ENCODE measurements at places on chromosomes 3 and 15.

DNA sequence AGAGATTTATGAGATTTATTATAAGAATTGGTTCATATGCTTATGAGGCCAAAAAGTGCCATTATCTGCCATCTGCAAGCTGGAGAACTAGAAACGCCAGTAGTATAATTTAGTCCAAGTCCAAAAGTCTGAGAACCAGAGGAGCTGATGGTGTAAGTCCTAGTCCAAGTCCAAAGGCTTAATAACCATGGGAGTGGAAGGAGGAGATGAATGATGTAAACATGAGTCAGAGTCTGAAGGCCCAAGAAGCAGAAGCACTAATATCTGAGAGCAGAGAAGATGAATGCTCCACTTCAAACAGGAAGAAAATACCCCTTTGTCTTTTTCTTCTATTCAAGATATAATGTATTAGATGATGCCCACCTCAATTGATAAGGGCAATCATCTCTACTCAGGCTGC, 185.7 kb downstream of the CGGBP1 start:
- no peak for DNase-seq

DNA sequence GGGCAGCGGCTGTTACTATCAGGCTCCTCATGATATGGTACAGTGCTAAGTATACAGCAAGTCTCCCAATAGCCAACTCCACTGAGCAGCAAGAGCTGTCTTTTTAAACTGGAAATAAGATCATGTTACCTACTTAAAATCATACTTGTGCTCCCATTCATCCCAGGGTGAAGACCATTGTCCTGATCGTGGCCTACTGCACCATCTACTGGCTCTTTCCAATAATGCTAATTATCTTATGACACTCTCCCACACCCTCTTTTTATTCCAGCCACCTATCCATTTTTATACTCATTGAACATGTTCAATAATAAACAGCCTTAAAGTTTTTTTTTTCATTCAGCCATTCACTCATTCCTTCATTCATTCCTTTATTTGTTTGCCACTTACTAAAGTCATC, 117.7 kb downstream of the GBE1 start:
- no peak for DNase-seq

DNA sequence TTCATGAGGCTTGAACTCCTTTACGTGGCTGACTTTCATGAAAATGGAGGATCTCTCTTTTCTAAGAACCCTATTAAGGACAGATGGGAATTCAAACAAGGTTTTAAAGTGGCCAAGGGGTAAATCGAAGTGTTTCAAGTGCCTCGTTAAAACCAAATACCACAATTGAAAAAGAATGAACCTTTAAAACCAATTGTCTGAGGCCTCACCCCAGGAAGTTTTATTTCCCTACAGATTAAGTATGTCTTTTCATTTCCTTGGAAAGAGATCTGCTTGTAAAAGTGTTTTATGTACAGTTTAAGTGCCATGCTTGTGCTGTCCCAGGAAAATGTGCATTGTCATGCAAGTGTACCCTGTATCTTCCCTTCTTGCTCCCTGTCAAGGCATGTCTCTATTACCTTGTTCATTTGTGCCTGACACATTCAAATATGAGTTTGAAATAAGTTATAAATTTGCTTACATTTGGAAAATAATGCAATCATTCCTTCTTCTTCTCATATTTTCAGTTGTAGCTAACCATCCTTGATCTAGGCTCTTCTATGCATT, 138.7 kb downstream of the ZPLD1 start:
- DNase-seq, result no peak

DNA sequence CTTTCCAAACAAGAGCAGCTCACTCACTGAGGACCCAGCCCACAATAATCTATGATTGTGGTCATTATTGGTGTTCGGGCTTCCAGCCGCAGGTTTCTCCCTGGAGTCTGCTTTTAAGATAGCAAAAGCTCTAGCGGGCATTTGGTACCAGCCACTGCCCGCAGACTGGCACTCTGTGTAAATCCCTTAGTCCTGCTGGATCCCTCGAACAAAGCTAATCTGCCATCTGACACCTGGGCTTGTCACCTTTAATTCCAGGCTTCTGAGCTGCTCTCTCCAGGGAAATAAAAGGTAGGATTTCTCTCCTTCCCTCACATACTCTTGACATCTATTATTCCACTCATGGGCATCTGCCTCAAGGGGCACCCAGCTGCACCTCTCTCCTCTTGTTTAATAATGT, 158.7 kb downstream of the PDCD6IP start:
- DNase-seq, result no peak

GRCh38 chr15:77804210-77804609, 171.5 kb upstream of the LINGO1 start:
- no peak for DNase-seq

DNA sequence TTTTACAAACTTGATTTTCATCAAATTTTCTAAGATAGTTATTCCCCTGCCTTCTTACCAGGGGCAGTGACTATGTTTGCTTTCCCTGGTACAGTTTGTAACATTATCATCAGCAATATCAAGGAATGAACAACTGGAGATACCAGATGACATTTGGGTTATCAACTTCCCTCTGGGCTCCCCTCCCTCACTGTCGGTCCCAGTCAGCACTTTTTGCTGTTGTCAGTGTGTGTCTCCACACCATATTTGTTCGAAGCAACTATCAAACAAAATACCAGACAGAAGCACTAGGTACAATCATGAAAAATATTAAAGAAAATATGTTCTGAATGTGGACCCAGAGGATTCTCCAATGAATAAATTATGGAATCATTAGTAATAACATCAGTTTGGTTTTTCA, 75.3 kb downstream of the PLOD2 start:
- DNase-seq, result no peak

DNA sequence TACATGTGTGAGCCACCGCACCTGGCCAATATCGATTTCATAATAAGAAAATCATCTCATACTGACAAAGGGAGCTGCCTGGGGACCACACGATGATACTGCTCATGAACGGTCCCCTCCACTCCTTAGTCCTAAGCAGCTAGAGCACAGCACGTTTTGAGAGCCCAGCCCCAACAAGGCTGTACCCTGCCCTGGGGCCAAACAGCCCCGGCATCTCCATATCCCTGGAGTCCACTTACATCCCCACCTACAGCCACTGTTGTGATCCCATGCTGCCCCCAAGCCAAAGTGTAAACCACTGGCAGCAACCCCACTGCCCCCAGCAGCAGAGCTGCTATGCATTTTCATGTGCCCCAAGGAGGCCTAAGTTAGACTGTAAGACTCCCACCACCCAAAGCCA, 52.8 kb downstream of the ADAM10 start:
- DNase-seq, result no peak

- DNase-seq, result no peak
Measured at GRCh38 chr15:96457841-96458240, 127.3 kb downstream of the NR2F2 start.

DNA sequence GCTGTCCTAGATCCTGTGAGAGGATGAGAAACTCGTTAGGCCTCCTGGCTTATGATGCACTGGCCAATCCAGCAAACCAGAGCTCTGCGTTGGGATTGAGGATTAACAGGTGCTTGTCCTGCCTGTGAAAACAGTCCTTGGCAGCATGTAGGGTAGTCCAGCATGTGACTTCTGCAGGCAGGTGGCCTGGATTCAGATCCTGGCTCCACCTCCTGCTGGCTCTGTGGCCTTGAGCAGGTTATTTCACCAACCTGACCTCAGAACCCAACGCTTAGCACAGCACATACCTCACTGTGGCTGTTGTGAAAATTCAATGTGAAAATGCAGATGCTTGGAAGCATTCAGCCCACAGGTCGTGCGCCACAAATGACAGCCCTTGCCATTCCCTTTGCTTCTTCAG, 33.6 kb downstream of the PLA2G4D start:
- DNase-seq, result no peak

- no peak for DNase-seq
Measured at GRCh38 chr3:195249858-195250464, 21.0 kb downstream of the XXYLT1 start.

DNA sequence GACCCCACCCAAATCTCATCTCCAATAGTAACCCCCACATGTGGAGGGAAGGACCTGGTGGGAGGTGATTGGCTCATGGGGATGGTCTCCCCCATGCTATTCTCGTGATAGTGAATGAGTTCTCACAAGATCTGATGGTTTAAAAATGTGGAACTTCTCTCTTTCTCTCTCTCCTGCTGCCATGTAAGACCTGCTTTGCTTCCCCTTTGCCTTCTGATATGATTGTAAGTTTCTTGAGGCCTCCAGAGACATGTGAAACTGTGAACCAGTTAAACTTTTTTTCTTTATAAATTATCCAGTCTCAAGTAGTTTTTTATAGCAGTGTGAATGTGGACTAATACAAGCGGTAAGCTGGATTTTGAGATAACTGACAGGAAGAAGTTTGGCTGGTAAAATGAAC, 60.3 kb upstream of the MBNL1 start:
- no peak for DNase-seq

- DNase-seq, result no peak
Measured at GRCh38 chr15:85316244-85316934, 64.0 kb upstream of the AKAP13 start.

DNA sequence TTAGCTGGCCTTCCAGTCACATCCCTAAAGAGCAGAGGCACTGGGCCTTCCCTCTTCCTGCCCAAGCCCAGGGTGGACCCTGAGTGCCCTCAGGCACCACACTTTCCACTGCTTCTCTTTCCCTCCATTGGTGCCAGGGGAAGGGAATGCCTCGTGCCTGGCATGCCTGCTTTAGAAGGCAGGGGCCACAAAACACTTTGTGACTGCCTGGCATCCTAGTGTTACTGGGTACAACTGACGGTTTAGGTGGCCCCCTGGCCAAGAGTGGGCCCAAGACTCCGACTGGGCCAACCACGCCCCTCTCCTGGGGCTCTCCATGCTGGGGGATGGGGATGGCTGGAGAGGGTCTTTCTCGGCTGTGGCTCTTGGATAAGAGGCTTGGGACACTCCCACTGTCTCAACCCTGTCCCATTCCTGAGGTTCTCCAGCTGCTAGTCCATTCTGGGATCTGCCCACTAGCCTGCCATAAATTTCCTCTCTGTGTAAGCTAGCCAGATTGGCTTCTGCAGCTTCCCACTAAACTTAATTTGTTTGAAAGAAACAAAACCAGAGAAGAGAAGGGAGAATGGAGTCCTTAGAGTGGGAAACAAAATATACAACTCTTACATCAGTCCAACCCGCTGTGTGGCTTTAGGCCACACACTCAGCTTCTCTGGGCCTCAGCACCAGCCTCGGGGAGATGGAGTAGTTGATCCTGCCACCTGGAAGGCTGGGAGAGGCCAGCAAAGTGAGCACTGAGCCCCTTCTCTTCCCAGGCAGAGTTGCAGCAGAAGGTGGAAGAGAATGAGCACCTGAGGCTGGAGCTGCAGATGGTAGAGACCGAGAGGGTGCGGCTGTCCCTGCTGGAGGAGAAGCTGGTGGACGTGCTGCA, 24.1 kb upstream of the GP9 start:
- DNase-seq, result no peak

GRCh38 chr15:20358779-20359414, 182.7 kb downstream of the GOLGA6L6 start:
- no peak for DNase-seq

- no peak for DNase-seq
Measured at GRCh38 chr3:194045289-194045688, 90.7 kb upstream of the HES1 start.

DNA sequence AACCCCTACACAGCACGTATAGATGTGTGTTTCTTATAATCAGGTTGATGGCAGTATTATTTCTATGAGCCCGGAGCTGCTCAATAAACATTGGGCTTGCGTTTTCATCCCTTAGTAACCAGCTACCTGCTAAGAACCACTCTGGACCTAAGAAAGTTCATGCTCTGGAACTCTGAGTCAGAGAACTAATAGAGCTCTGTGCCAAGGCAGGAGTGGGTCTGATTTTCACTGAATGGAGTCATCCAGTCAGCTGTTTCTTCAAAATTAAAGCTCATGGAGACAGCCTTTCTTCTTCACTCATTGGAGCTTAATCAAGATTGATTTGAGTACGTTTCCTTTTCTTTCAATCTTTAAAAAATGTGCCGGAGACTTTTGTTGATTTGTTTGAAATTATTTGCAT, 145.7 kb downstream of the BBX start:
- no peak for DNase-seq

DNA sequence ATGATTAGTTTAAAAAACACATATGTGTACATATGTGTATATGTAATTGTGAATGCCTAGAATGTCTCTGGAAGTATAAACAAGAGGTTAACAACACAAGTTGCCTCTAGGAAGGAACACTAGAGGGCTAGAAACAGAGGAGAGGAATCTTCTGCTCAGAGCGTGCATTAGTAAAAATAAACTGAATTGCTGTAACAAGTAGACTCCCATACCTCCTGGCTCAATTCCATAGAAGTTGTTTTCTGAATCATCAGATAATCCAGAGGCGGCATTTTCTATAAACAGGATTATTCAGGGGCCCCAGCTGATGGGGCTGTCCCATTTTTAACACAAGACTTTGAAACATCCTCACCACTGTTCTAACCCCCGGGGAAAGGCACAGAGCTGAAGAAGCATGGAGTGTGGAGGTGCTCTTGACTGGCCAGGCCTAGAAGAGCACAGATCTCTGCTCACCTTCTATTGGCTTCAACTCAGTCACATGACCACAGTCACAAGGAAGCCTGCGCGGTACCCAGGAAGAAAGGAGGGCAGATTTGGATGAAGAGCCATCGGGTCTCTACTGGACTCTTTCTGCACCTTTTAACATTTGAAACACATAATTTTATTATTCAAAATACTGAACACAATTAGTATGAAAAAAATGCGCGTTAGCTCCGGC, 145.7 kb downstream of the TLE3 start:
- no peak for DNase-seq

DNA sequence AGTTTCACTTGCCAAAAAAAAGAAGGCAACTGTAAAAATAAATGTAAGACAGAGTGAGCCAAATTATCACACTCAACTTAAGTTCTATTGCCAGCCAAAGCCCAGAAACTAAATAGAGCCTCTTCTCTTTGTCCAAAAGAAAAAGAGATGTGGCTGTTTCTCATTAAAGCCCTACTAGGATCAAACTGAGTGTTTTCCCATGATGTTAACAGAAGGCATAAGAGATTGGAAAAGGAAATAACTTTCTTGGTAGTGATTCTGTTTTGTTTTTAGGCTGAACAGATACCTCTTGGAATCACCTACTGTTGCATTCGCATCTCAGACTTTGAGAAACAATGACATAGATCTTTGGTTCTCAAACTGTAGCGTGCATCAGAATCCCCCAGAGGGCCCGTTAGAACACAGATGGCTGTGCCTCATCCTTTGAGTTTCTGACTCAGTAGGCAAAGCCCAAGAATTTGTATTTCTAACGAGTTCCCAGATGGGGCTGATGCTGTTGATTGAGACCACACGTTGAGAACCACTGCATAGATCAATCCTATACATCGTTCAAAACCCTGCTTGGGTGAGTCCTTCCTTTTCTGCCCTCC, 42.5 kb upstream of the SRGAP3 start:
- no peak for DNase-seq

DNA sequence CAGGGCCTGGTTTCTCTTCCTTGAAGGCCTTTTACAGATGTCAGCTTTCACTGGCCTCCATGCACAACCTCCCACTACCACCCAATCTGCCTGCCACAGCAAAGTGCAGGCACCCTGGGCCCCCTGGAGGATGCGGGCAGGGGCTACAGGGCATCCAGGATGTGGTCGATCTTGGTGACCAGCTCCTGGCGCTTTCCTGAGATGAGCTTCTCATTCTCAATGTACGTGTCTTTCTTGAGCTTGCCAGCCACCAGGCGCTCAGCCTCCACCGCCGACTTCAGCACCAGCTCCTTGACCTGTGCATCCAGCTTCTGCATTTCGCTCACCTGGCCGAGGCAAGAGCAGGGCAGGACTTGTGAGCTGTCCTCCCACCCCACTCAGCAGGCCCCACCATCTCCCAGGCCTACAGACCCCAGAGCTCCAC, 30.3 kb downstream of the RPN1 start:
- DNase-seq, result no peak

- no peak for DNase-seq
Measured at GRCh38 chr3:60277361-60277800, 973.9 kb downstream of the FHIT start.

- no peak for DNase-seq
Measured at GRCh38 chr3:74845081-74845480, 230.6 kb upstream of the CNTN3 start.
